Activated naive CD8-positive, alpha-beta T cell treated with anti-CD3 and anti-CD28 coated beads, Interleukin-2, amount 50 U/mL, for 16 hours (primary cell): ENCODE measurements at places on chromosomes 4 and X.

DNA sequence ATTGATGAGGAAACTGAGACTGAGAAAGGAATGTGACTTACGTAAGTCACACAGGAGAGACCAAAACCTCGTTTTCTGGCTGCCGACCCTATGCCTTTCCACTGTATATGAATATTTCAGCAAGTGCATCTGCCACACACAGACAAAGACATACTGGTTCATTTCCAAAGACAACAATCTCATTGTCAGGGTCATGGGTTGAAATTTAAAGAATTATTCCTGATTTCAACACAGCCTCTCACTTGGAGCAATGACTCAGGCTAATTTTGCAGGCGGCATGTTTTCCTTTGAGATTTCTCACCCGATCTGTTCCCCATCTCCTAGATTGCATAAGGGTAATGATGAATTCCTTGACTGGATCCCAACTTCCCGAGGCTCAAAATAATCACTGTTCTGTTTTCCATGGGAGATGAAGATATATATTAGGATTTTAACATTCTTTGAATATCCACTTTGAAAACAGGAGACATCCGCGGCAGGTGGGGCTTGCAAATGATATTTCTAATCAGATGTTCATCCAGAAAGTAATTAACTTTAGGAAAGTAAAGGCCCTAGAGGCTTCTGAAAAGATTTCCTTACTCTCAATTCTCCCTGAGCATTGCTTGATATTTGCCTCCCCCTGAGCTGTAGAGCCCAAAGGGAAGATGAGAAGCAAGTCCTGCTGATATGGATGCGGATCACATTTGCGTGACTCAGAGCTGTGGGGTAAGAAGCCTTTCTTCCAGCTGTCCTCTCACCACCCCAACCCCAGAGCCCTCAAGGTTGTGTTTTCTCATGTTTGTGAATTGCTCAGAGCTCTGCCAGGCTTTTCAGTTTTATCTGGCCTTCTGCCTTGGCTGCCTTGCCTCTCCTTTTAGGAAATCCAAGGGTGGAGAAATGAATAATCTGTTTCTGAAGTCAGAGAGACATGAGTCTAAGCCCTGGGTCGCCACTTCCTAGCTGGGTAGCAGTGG is 361.1 kb upstream of the BOD1L1 start:
- DNase-seq, result no peak

GRCh38 chr4:124097447-124097846 is 615.1 kb downstream of the ANKRD50 start:
- DNase-seq, result no peak

GRCh38 chr4:113025416-113025815 is 24.0 kb upstream of the ANK2 start:
- DNase-seq, result no peak

DNA sequence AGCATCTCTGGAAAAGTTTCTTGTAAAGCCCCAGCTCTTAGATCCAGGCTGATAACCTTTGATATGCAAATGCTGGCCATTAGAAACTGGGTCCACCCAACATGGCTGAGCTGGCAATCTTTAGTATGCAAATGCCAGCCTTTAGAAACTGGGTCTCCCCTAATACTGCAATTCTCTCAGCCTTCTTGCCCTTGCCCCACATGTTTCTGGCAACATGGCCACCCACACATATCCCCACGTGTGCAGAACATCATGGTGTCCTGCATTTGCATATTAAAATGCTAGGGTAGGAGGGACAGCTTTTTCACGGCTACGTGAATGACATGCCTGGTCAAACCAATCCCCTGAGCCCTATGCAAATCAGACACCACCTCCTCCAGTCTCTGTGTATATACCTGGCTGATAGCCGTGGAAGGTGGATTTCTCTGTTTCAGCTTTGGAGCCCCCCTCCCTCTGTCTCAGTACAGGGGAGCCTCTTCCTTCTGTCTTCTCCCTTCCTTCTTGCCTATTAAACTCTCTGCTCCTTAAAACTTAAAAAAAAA is 344.0 kb upstream of the NWD2 start:
- DNase-seq, result no peak

DNA sequence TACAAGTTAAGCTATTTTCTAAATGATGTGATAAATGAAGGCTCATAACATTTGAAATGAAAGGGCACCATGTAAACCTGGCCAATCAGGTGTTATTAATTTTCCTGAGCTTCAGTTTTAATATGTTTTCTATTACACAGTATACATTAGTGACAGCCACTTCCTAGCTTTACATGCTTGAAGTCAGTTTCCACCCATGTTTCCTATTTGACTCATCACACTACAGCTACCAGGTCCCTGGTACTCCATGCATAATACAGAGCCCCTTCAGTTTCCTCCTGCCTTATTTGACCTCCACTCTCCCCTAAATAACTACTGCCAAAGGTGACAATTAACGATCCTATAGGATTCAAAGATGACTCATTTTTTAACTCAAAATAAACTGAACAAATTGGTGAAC is 18.3 kb downstream of the ZNF518B start:
- no peak for DNase-seq

- DNase-seq, result no peak
Observed at GRCh38 chrX:149286940-149287349, 218.2 kb downstream of the IDS start.

- DNase-seq, result no peak
Observed at GRCh38 chr4:67743194-67743593, 11.0 kb downstream of the GNRHR start.

- no peak for DNase-seq
Observed at GRCh38 chrX:29834764-29835163, 380.6 kb upstream of the MAGEB2 start.

GRCh38 chrX:8668813-8669212 is 63.1 kb downstream of the ANOS1 start:
- no peak for DNase-seq

DNA sequence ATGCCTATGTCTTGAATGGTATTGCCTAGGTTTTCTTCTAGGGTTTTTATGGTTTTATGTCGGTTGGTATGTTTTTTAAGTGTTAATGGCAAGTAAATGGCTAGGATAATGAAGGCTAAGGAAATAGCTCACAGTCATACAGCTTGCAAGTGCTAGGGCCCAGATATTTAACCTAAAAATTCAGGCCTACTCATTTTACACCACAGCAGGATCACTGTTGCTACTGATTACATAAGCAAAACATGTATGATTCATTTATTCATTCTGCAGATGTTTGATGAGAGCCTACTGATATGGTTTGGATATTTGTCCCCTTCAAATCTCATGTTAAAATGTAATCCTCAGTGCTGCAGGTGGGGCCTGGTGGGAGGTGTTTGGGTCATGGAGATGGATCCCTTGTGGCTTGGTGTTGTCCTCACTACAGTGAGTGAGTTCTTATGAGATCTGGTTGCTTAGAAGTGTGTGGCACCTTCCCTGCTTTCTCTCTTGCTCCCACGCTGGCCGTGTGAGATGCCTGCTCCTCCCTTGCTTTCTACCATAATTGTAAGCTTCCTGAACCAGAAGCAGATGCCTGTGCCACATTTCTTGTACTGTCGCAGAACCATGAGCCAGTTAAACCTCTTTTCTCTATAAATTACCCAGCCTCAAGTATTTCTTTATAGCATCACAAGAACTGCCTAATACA is 175.5 kb downstream of the MAPK10 start:
- no peak for DNase-seq

- DNase-seq, result no peak
Observed at GRCh38 chr4:96103086-96103485, 263.2 kb downstream of the PDHA2 start.

DNA sequence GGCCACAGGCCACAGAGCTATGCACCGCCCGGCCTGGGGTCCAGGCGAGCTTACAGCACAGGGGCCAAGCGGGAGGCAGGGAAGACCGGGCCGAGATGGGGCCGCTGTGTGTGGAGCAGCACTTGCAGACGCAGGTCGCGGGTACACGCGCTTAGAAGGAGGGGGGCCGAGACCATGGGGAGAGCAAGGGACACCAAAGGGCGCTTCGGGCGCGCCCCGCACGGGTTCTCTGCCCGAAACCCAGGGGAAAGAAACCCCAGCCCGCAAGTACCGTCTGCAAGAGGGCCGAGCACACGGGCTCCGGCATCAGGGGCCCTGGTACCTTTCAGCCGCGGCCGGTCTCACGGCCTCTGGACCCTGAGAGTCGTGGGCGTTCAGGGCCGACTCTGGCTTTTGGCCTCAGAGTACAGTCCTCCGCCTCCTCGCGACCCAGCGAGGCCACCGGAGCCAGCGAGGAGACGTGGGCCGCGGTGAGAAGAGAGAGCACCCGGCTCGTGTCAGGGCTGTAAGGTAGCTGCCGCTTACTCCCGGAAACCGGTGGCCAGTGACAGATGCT is 342 bp downstream of the EOLA2 start:
- no peak for DNase-seq

- DNase-seq, result no peak
Observed at GRCh38 chr4:63589796-63590195, 819.5 kb downstream of the TECRL start.

DNA sequence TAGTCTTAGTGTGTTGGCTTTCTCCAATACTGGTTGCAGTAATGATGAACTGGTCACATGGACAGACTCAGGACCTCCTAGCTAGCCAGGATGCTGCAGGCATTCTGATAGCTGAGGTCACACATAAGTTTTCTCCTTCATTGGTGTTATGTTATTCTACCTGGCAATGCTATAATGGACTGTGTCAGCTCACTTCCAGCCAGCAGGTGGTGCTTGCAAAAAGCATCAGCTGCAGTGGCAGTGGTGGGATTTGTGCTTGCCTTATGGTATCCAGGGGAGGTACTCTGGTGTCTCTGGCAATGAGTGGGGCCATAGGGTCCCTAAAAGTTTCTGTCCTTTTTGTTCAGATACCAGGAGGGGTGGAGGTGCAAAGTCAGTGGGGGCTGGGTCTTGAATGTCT is 33.6 kb downstream of the ZNF330 start:
- no peak for DNase-seq

DNA sequence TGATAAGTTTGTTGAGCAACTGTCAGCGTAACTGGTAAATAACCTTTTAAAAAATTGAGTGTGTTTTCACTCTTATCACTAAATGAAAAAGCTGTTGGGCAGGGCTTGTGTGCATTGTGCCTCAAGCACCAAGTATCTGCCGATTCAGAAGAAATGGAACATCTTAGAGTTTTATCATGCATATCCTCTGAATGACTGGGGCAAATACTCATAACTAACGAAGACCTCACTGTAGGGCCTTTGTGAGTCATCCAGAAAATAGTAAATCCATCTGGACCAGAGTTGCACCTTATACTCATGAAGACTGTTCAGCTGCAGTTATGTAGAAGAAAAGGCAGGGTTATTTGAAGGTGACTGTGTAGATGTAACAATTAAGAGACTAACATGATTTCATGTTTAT is 222.1 kb downstream of the CAMK2D start:
- no peak for DNase-seq

GRCh38 chr4:37837446-37837845 is 11.0 kb downstream of the PGM2 start:
- no peak for DNase-seq
